ENCODE measurements at places on chromosomes 2 and 18.

GRCh38 chr2:41913311-41913710 lies 134.5 kb upstream of the PKDCC start:
- no peak for DNase-seq

DNA sequence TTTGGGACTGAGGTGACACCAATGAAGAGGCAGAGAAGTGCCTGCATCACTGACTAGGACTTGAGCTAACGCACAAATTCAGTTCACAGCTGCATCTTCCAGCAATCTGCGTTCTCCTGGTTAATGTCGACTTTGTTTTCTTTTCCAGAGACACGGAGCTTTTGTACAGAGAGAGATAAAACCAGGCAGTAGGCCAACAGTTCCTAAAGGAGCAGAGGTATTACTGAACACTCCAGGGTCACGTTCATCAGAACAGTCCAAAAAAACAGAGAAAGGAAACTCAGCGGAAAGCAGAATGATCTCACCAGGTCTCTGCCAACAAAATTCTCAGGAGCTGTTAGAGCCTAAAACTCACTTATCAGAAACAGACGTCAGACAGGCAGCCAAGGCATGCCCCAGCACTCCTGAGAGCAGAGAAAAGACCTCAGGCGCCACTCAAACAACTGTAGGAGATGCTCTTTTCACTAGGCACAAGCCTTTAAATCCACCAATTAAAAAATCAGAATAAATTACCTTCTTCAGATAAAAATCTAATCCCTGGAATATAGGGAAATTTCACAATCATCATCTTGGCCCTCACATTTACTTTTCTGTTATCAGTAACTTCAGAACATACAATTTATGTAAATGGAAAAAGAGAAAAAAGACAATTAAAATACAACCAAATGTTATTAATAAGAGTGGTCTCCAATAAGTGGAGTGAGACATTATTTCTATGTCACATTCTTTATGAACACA lies 95.9 kb upstream of the SPTBN1 start:
- no peak for DNase-seq

DNA sequence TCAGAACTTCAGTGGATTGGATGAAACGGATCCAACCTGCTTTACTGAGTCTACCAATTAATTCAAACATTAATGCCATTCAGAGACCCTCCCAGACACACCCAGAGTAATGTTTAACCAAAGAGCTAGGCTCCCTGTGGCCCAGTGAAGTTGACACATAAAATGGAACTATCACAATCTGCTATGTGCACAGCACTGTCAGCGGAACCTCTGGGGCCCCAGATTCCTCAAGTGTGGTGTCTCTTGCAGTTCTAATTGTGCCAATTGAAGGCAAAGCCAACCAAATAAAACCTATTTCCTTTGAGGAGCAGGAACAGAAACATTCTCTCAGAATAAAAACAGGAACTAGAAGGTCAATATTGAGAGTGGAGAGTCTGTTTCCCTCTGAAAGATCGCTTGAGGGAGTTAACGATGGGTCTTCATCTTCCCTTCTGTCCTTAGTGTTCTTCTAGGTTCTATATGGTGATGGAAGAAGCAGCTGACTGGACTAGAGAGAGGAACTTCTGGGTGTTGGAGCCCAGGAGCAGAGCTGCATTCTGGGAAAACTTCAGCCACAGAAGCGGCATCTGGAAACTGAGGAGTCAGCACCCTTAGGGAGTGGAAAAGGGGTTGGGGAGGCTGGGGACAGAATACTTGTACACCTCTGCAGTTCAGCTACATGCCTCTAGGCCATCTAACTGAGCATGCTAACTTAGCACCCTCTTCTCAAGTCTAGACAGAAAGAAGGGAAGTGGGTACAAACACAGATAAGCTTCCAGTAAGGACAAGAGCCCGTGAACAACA lies 174.4 kb upstream of the FBXO11 start:
- DNase-seq: no peak

DNA sequence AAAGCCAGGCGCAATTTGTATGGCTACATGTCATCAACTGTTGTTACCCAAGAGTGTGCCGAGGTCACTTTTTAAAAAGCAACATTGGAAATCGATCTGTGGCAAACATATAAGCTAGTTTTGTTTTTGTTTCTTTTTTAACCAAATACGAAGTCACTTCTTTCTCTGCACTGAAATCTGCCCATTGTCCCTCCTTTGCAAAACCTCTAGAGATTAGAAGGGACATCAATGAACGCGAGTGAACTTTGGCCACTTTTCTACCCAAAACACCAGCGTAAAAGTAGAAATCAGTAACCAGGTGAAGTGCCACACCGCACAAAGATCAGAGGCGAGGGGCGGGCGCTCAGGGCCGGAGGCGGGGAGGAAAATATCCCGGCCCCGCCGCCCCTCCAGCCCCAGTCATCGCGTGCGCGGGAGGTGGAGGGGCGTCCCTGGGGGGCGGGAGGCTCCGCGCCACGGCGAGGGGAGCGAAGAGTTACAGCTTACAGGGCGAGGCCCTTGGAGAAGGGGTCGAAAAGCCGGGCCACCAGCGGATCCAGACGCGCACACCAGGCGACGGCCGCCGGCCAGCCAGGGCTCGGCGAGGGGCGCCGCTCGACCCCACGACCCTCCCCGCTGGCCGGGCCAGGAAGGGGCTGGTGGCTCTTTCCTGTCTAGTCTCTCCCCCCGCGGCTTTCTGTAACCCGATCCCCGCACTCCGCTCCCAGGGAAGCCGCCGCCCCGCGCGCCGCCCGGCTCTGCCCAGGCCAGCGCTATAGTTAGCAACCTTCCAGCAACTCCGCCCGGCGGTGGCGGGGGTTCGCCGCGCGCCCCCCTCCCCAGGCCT lies 993 bp downstream of the RBMS1 start:
- peak; percentile 19 for DNase-seq

DNA sequence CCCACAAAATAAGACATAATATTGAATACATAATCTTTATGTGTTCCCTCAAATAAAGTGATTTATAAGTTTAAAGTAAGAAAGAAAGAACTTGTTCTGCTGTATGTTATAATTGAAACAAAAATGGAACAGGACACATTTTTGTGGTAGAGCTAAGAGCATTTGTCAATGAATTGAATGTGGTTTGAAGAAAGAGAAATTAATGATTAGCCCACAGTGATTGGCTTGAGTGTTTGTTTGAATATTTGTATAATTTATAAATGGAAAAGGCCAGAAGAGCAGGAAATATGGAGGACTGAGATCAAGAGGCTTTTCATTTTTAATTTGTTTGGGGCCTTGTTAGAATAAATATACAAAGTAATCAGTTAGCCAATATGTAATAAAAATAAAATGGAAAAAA lies 395.1 kb upstream of the CDH19 start:
- DNase-seq: no peak

DNA sequence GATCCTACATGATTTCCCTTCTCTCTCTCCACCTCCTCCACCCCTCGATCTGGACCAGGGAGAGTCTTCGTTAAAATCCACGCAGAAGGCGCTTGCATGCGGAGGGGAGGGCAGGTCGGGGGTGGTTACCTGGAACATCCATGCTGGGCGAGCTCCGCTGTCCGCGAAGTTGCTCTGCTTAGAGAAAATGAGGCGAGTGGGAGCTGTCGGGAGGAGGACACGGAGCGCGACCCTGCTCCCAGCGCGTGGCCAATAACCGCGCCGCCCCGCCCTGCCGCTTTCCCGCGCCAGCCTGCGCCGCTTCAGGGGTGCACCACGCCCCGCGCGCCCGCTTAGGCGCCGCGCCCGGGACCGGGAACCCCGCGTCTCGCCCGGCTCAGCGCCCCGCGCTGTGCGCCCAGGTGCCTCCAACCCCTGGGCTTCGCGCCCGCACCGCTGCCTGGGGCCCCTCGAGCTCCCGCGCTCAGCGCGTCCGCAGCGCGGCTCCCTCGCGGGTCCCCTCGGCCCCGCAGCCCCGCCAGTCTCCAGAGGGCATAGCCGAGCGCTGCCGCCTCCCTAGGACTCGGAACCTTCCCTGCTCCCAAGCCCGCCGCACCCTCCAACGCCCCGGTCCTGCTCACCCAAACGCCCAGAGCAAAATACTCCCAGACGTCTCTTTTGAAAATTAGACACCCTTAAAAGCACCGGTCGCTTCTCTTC lies 636 bp downstream of the CBLN2 start:
- DNase-seq: no peak

- DNase-seq: no peak
These were observed 829 bp downstream of the ACVR1C start for GRCh38 chr2:157627594-157628476.

DNA sequence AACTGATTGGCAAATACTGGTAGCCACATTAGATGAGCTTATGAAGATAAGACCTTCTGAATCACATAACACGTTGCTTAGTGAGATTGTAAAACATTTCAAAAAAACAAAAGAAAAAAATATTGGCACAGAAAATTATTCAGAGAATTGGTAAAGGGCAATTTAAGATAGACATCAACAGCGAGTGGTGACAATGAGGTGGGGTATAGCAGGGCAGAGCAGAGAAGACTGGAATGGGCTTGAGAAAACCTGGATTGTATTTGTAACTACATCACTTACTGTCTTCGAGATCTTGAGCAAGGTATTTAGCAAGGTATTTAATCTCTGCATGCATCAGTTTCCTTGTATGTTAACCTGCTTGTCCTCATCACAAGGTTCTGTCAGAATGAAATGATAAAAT lies 313.0 kb upstream of the MEIS1 start:
- no peak for DNase-seq

DNA sequence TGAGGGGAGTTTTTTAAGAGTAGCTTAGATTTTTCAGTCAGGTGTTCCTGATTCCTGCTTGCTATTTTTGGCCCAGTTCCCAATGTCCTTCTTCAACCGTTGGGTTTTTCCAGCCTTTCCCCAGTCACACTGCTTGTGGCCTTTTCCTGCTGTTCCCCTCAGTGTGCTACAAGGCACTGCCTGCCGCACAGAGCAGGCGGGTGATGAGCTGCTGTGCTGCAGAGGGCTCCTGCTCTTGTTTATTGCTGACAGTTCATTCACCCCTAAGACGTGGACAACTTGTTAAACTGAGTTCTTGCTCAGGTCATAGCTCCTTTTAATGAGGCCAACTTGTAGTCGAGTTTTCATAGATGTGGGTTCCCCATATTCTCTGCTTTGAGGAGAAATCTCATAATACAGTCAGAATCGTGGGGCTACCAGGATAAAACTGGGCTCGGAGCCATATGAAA lies 20.6 kb downstream of the EIF4E2 start:
- no peak for DNase-seq

DNA sequence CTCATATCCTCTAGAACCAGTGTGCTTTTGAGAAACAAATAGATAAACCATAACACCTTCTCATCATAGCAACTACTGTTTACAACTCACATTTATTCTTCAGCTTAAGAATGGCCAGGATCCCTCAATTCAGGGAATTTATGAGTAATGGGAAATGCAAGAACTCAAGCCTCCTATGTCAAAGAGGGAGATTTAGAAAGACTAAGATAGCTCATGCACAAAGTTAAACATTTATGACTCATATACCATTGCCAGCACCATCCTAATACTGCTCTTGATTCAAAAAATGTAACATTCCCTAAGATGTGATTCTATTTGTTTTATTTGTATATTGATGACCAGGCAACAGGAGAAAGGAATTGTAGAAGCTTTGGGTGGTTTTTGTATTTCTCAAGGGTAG lies 172.8 kb downstream of the CYP26B1 start:
- DNase-seq: no peak

DNA sequence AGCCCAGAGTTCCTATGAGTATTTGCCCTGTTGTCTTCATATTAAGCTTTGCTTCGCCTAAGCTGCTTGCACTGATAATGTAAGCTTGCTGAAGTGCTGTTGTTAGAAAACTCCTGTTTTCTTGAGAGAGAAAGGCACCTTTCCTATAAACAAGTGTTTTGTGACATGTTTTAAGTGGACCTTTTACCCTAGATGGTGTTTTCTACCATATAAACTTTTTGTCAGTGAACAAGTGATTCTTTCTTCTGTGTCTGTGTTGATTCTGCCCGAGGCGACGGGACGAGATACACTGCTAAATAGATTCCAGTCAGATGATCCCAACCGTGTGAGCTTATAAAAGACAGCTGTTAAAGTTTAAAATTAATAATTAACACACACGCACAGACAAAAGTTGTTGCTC lies 24.1 kb downstream of the CABLES1 start:
- no peak for DNase-seq

GRCh38 chr2:43729491-43730174 lies 44.2 kb upstream of the DYNC2LI1 start:
- DNase-seq: no peak

DNA sequence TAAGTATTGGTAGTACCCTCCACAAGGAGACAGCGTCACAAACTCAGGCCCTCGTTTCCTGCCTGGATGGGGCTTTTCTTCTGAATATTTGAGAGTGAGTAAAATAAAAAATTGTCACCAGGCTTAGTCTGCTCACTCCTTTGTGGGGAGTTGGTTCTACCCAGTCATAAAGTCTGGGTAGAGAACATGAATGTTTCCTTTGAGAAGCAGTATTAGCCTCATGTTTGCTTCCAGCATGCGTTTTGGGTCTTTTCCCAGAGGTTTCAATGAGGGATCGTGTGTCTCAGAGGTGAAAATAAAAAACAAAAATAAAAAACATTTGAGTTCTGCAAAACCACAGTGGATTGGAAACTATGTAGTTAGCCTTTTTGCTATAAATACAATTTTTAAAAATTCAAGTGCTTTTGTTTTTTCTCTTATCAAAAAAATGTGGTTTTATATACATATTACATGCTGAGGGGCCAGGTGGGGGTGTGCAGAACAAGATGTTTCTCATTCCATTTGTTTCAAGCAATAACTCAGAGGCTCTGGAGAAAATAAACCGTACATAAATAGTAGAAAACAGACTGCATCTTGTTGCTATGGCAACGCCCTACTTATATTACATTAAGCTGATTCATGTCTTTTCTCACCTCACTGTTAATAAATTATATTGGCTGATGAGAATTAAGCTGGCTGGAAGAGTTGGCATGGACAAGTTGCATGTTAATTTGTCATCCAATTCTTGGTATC lies 225.4 kb upstream of the FBXO11 start:
- no peak for DNase-seq

DNA sequence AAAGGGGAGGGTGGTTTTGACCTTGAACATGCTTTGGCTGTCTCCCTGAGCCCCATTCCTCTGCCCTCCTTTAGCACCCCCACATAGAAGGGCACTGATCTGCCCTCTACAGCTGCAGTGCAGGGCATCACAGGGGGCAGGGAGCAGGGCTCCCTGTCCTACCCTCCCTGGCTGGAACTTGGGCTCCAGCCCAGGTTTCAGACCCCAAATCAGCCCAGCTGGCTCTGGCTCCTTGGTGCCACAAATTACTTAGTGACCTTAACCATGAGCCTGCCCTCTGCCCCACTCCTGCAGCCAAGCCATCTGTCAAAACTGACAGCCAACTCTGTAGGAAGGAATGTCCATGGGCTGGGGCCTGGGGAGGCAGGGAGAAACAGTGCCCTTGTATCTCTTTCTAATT lies 105.6 kb downstream of the MAPK4 start:
- DNase-seq: no peak

DNA sequence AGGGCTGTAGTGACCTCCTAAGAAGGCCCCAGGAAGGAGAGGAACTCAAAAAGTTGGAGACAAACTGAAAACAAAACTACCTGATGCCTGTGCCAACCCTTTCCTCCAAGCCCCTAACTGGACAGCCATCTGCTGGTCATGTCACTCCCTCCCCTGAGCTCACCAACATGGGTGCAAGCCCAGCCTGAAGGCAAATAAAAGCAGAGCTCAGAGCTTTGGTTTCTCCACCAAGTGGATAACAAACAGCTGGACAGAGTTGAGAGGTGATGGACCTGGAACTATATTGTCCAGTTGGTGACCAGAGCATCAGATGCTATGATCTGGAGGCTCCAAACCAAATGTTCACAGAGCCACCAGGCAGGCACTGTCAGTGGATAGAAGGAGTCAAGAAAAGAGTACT lies 34.6 kb upstream of the MAL start:
- DNase-seq: no peak

GRCh38 chr2:187934236-187934635 lies 357.4 kb upstream of the GULP1 start:
- DNase-seq: no peak

Data from GDM1 (cell line).